ENCODE measurements at places on chromosomes 6 and 20.

GRCh38 chr6:12555267-12555666 is 161.3 kb upstream of the PHACTR1 start:
- DNase-seq, result no peak

DNA sequence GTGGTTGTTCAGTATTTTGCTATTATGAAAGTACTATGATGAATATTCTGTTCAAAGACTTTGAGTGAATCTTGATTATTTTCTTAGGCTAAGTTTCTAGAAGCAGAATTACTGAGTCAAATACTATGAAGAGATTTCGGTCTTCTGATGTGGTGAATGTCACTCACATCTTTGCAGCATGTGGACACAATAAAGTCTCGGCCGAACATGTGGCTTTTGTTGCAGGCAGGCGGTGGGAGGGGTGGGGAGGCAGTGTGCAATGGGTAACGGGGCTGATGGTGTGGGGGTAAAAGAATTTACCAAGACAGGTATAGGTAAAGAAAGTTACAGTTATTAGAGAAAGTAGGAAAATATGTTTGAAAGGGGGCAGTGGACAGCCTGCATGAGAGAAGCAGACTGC is 156.4 kb upstream of the DTNBP1 start:
- DNase-seq, result no peak

DNA sequence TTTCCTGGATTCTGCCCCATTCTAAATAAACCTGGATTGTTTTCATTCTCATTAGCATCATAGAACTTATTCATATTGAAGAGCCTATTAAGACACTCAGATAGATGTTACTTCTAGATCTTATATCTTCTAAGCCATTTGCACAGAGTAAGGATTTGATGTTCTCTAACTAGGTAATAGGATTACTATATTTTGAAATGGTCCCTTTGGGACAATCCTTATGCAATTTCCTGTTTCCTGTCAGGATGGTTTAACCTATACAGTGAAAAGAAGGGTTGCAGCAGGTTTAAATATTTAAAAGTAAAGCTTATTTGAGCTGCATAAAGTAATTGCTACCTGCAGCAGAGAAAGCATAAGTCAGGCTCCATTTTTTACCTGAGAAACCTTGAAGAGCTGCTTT is 860.1 kb downstream of the TFAP2A start:
- peak; percentile 10 for DNase-seq

DNA sequence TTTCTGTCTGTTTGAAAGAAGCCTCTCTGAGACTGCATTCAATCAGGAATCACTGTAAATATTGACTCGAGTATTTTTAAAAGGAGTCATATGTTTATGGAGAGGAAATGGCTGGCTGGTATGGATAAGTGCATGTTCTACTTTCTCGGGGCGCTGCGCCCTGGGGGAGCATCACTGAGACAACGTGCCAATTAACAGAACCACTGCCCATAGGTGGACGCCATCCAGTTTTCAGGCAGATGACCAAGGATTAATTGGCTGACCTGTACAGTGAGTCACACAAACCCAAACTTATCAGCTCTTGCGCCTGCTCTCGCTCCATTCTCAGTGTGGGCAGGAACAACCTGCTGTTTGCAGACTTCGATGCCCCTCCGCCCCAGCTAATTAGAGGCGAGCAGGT is 571.2 kb downstream of the QKI start:
- no peak for DNase-seq

GRCh38 chr6:142695016-142695415 is 250.0 kb downstream of the HIVEP2 start:
- no peak for DNase-seq

- peak; percentile 55 for DNase-seq
Measured at GRCh38 chr6:40894962-40895799, 143.8 kb downstream of the UNC5CL start.

GRCh38 chr20:56762401-56762800 is 133.3 kb downstream of the TFAP2C start:
- DNase-seq, result no peak

DNA sequence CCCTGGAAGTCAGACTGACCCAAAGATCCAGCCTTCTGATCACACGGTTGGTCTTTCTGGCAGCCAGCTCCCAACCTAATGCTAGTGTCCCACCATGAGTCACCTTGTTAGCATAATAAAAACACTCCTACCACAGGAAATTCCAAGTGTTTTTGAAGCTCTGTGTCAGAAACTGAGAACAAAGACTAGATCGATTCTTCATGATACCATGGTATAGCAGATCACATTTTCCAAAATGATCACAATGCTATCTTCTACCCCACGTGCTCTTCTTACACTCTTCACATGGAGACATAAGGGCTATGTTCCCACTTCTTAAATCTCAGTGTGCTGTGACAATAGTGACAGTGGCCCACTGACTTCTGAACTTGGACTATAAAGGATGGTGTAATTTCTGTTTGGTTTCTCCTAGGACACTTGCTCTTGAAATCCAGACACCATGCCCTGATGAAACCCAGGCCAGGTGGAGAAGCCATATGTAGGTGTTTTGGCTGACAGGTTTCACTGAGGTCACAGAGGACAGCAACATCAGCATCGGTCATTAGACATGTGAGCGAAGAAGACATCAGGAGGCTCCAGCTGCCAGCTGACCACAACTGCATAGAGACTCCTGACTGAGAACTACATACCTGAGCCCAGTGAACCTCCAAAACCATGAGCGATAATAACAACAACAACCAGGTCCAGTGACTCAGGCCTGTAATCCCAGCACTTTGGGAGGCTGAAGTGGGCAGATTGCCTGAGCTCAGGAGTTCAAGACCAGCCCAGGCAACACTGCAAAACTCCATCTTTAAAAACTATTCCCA is 57.5 kb downstream of the MKKS start:
- no peak for DNase-seq

DNA sequence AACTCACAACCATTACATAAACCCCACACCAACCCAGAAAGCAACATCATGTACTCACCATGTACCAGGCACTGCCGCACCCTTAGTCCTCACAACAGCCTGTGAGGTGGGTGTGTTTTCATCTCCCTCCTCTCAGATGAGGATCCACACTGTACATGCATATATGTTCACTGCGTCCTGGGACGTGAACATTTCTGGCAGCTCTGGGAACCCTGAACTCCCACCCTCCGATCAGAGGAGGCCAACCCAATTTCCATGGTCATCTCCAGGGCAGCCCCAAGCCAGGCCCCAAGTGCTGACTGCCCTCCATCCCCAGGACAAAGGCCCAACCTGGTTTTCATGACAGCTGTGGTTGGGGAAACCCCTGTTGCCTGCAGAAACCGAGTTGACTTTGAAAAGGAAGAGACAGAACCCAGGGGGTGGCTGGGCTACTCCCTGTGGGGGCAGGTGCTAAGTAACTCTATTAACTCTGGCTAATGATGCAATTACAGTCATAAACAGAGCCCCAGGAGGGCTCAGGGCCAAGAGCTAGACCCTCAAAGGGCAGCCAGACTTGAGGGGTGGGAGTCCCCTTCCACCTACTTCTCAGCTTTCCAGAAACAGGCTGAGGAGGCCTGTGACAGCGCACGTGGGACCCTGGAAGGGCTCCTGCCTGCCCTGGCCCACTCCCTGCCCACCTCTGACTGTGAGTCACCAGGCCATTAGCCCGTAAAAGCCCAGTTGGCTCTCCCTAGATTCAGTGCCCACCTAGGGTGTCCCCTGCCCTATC is 2.6 kb downstream of the TFEB start:
- peak; percentile 71 for DNase-seq

Measured in NB4 (cell line).